ENCODE measurements at places on chromosomes 1 and 21.

DNA sequence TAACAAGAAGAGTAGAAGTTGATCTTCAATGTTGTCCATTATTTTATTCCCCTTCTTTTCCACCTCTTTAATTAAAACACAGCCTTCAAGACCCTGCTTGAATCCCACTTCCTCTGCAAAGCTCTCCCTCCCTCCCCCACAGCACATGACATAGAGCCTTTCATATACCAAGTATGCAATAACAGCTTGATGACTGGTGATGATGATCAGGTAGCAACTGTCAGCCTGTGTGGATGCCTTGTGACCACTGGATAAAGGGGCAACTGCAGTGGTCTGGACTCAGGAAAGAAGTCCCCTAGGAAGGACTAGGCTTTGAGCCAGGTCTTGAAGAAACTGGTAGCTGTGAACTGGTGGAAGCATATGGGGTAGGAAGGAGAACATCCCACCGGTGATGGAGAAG, 53.8 kb upstream of the PRDX6 start:
- DNase-seq: no peak

- DNase-seq: no peak
Observed at GRCh38 chr1:180182643-180183311, 28.1 kb downstream of the QSOX1 start.

- no peak for DNase-seq
Observed at GRCh38 chr1:2865571-2866421, 64.3 kb upstream of the TTC34 start.

DNA sequence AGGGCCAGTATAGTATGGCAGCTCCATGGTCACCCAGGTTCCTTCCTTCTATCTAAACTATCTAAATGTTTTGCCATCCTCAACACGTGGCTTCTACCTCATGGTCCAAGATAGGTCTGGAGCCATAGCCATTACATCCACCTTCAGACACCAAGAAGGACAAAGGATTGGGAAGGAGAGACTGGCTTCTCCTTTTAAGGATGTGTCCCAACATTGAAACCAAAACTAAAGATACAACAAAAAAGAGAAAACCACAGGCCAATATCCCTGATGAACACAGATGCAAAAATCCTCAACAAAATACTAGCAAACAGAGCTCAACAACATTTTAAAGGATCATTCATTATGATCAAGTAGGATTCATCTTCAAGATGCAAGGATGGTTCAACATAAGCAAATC, 24.8 kb downstream of the HSD11B1 start:
- no peak for DNase-seq

- no peak for DNase-seq
Observed at GRCh38 chr1:38059635-38060250, 13.2 kb upstream of the POU3F1 start.

GRCh38 chr1:74468982-74469603, 43.3 kb downstream of the LRRC53 start:
- DNase-seq: no peak

DNA sequence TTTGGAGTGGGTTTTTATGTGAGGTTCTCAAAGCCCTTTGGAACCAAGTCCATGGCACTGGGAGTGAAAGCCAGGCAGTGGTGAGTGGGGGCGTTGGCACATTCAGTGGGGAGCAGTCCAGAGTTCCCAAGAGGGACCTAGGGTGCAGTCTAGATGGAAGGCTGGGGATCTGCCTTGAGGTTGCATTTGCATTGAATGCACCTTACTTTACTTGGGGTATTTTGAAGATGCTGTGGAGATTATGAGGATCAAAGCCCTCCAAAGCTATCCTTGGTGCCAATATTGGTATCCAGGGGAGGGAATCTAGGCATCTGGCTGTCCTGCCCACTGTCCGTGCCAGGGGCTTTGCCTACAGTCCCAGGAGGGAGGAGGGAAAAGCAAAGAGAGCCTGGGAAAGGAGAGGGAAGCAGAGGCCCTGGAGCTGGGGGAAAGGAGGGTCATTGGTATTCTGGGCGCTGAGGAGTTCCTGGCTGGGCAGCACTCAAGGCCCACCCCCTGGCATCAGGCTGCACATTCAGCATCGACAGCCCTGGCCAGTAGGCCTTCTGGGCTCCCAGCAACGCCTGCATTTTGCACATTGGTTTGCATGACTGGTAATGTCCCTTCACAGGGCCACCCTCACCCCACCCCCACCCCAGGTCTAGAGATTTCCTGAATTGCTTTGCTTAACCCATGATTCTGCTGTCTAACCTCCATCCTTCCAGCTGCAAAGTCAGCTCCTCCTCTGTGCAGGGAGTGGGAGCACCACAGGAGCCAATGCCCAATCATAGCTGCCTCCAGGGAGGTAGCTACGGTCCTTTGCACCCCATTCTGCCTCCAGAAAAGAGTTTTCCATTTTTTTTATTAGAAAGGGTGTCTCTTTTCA, 843 bp upstream of the BCAN start:
- DNase-seq: no peak

DNA sequence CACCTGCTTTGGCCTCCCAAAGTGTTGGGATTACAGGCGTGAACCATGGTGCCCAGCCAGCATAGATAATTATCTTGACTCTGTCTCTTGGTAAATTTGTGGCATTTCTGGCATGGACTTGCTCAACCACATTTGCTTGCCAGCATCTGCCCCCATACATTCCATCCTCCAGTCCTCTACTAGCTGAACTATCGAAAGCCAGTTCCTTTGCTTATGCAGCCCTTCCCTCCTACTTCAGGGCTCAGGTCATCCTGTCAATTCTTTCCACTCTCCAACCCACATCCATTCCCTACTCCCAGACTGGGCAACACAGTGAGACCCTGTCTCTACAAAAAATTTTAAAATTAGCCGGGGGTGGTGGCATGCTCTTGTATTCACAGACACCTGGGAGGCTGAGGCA, 13.0 kb upstream of the UQCRHL start:
- no peak for DNase-seq

GRCh38 chr1:99365141-99365540, 100.8 kb downstream of the PLPPR4 start:
- no peak for DNase-seq

DNA sequence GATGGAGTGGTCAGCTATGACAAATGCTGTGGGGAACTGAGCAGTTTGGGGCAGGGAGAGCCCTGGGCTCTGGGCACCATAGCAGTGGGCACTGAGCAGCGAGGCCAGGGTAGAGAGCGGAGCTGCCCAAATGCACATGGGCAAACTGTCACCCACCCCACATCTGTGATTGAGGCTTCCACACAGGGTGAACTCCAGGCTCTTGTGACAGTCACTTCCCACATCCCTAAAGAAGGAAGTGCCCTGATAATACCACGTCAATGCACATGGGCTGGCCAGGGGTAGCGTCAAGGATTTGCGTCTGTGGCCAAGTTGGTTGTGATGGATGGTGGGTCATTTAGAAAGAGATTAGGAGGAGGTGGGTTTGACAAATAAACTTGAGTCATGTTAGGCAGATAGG, 2.6 kb upstream of the GUCA2B start:
- DNase-seq: no peak

DNA sequence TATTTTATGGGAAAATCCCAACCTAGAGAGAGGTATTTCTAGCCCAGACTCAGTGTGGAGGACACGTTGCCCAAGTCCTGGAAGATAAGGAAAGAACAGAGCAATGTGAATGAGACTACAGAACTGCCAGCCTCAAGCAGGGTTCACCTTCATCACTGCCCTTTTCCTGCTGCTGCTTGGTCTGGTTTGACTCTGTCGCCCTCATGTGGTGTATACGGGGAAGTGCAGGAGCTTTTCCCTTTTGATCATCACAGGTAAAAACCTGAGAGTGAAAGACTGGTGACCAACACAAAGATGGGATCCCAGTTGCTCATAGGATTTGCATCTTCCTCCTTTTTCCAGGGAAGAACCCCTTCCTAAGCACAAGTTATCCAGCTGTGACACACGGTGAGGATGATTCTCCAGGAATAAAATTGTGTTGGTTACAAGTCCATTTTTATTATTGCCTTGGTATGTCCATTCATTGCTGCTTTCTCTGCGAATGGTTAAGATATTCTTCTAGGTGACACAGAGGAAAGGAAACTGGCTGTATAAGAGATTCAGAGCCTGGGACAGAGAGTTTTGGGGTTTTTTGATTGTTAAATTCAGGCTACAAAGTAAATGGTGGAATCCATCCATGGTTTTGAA, 89.5 kb upstream of the CD53 start:
- no peak for DNase-seq

- no peak for DNase-seq
Observed at GRCh38 chr1:14598498-14599182, at the start of gene KAZN. Gene KAZN, plus strand, starts transcription at chr1:14598685.

- no peak for DNase-seq
Observed at GRCh38 chr1:205474571-205474970, 18.7 kb upstream of the BLACAT1 start.

- no peak for DNase-seq
Observed at GRCh38 chr1:12778061-12778460, 4.5 kb downstream of the PRAMEF12 start.

DNA sequence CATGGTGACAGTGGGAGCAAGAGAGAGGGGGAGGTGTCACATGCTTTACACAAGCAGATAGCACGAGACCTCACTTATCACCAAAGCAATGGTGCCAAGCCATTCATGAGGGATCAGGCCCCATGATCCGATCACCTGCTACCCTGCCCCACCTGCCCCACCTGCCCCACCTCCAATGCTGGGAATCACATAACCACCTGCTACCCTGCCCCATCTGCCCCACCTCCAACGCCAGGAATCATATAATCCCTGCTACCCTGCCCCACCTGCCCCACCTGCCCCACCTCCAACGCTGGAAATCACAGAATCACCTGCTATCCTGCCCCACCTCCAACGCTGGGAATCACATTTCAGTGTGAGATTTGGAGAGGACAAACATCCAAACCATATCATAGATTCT, 10.6 kb upstream of the AIRE start:
- DNase-seq: no peak

DNA sequence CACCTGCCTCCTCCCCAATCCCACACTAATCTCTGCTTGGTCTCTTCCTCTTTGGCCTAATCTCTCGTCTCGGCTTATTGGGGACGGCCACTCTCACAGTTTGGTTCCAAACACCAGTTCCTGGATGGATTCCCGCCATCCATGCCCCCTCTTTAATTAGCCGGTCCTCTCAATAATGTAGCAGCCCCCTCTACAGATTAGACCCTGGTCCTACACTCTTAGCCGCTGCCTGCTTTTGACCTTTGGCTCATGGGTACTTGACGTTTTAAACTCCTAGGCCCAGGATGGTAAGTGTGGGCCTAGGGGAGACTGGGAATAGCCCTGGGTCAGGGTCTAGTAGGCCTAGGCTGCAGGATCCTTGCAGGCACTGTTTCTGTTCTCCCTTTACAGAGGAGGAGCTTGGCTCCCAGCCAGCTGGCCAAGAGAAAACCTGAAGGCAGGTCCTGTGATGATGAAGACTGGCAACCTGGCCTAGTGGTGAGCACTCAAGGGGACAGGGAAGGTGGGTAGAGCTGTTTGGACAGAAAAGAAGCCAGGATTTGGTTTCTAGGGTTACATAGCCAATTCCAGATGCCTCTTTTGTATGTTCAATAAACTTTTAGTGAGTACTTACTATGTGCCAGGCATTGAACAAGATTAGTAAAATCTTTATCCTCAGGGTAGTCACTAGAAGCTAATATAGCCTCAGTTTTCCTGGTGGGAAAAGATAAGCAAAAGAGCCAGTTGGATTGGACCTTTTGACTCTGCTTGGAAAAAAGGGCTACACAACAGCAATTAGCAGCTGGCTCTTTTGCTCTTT, 758 bp downstream of the RAD54L start:
- peak; percentile 11 for DNase-seq

GRCh38 chr1:23875382-23875781, 7.3 kb upstream of the FUCA1 start:
- no peak for DNase-seq

- DNase-seq: no peak
Observed at GRCh38 chr1:152699746-152700145, 1.6 kb downstream of the LCE2A start.

DNA sequence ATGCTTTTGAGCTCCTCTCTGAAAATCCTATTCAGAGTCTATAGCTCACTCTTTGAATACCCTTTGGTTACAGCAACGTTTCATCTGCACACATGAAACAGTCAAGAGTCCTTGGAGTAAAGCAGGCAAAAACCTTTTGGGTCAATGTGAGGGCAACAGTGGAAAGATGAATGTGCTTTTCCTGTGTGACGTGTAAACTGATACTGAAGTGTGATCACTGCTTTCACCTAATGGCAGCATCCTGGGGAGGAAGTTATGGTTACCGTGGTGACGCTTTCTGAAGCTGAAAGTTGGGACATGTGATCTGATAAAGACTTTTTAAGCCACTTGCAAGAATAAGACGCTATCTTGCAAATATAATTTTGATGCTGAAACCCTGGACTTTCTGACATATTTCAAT, 160.0 kb downstream of the SEC16B start:
- DNase-seq: no peak

DNA sequence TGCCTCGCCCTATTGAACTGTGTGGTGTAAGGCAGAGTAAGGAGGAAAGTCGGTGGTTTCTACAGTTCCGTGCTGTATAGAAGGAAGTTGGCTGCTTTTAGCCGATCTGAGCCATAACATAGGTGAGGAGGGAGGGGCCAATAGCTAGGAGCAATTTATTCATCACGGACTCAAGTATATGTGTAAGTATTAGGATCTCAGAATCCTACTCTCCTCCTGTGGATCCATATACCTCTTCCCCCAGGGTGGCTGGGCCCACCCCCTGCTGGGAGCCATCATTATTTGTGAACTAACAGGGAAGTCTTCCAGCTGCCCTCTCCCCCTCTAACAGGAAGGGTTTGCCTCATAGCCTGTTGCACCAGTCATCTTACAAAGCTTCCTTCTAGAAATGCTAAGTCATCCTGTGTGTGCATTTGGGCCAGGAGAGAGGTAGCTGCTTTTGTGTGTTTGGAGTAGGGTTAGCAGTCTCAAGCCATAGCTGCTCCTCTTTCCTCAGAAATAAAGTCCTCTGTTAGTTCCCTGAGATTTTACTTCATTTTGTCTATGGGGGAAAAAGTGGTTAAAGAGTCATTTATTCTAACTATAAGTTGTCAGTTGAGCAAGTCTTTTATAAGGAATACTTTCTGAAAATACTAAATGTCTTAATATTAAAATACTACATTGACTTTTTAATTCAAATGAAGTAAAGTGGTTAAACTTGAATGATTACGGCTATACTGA, 14.9 kb upstream of the CENPS start:
- DNase-seq: no peak

- no peak for DNase-seq
Observed at GRCh38 chr1:175400766-175401165, 208.2 kb upstream of the KIAA0040 start.

- DNase-seq: no peak
Observed at GRCh38 chr1:57089855-57090254, 124.0 kb upstream of the C8B start.

- DNase-seq: no peak
Observed at GRCh38 chr1:93237021-93237420, 56.5 kb downstream of the CCDC18 start.

GRCh38 chr1:71667216-71667615, 586.4 kb upstream of the ZRANB2 start:
- DNase-seq: no peak
